ENCODE measurements at places on chromosomes 1 and 21.

DNA sequence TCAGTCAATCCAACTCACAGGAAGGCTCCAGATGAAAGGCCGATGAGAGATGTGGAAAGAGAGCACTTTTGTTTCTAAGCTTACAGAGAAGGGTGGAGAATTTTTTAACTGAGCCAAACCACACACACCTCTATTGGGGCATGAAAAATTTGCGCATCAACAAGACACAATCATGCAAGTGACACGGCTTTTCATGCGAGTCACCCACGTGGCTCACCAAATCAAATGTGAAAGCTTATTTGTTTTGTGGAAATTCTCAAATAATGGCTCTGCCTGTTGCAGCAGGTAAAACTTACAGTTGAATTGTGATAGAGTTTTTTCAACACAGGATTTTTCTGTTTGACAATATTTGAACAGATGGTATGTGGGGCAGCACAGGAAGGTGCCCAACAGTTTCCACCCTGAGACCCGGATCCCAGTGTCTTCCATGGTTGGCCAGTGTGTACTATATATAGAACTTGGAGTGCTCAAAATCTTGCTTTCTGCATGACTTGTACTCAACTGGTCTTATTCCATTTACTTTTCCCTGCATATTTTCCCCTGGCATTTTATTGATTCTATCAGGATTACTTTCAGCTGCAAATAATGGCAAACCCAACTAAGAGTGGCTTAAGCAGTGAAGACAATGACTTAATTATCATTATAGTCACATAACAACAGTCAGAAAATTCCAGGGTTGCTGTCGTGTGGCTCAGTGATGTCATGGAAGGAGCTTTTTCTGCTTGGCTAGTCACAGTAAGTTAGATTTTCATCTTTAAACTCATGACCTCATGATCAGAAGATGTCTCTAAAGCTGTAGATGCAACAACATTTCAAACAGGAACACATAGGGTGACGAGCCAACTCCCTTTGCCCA lies 90.6 kb upstream of the SIM2 start:
- no peak for DNase-seq

DNA sequence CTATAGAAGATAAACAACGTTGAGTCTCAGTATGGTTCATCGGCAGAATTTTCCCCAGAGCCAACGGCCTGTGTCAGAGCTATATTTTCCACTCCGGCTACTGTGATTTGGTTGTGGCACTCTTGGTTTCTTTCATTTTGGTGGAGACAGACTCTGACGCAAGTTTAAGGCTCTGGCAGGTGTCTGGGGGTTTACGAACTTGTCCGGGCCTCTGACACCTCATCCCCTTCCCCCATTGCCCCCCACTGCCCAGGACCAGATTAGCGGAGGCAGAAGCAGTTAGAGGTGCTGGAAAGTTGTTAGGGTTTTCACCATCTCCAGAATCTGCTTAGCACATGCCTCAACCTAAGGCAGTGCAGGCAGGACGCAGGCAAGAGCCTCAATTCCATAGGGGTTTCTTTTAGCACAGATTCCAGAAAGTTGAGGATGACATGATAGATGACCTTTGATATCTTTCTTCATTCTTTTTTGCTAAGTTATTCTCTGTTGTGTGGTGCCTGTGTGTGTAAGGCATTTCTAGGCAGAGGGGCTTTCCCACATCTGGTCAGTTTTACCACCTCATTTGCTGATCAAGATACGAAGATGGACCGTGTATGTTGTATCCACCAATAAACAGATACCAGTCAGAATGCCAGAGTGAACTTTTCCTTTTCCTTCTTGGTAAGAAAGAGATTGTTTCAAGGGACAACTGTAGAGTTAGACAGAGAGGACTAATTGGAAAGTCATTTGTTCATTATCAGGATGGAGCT lies 18.4 kb upstream of the IL10 start:
- DNase-seq, result no peak

DNA sequence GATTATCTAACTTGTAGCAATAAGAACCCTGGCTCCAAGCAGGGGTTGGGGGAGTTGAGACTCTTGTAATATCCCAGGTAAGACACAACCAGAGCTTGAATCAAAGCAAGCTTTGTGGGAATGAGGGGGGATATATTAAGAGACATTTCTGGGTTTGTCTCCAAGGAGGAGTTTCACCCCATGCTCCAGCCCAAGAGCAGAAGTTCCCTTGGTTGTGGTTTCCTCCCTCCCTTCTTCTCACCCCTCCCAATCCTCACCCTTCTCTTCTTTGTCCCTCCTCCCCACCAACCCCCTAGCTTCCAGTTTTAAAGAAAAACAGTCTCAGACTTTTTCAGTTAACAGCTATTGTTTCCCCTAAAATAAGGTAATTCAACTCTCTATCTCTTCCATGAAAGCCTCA lies 11.9 kb downstream of the TRAF3IP3 start:
- no peak for DNase-seq

DNA sequence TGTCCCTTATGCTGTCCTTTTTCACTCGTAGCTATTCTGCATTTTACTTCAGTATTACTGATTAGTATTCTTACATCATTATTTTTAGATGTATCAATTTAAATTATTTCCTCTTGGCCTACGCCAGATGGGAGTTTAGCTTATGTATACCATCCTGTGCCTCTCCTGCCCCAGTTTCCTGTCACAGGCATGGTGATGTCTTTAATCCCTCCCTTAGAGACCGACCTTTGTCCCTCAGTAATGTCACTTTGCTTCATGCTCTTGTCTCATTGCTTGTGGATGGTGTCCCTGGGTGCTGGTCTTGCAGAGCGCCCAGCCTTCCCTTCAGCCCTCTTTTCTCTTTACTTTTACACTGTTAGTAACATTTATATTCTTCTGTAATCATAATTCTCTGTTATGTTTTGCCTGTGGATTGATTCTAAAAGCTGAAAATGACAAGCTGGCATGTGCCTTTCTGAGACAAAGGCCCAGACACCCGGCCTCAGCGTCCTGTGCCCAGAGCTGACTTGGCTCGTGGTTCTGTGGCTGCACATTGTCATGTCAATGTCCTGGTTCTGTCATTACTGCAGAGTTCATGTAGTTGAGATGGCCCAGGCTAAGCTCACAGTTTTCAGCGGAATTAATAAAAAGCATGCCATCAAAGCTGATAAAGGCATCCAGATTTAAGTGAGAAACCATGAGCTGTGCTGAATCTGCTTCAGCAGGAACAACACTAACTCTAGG lies 100.7 kb downstream of the MTR start:
- DNase-seq, result no peak

DNA sequence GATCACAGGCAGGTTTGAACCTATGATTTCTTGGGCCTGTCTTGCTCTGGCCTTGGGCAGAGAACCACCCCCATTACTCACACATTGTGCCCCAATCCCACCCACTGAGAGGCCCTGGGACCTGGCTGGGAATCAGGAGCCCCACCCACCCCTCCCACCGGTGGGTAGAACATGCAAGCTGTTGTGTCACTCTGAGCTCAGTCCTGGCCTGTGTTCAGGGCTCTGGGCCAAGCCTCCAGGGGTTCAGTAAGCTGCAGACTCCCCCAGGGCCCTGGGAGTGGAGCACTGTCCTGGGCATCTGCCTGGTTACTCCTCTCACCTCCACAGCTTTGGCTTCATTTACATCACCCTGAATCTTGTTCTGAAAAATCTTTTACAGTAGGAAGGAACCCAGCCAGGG lies 270.5 kb downstream of the RRAGC start:
- DNase-seq, result no peak

Data from mesenchymal stem cell (in vitro differentiated cells and primary cell).